Activated B cell treated with CpG ODN at 0.5 μM for 24 hours (primary cell): ENCODE measurements at places on chromosomes 4 and X.

GRCh38 chrX:97835969-97836368 lies 952.3 kb downstream of the RPA4 start:
- DNase-seq, result no peak

DNA sequence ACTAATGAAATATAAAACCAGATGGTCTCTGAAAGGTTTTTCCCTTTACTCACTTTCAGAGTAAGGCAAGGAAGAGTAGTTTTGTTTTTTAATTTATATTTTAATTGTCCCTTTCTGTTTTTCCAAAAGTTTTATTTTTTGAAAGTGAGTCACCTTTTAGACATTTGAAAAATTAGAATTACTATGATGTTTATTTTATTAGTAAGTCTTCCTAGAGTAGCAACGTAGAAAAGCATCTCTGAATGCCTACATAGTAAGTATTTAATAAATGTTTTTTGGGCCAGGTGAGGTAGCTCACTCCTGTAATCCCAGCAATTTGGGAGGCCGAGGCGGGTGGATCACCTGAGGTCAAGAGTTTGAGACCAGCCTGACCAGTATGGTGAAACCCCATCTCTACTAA lies 51.1 kb downstream of the TET2 start:
- DNase-seq, result no peak

DNA sequence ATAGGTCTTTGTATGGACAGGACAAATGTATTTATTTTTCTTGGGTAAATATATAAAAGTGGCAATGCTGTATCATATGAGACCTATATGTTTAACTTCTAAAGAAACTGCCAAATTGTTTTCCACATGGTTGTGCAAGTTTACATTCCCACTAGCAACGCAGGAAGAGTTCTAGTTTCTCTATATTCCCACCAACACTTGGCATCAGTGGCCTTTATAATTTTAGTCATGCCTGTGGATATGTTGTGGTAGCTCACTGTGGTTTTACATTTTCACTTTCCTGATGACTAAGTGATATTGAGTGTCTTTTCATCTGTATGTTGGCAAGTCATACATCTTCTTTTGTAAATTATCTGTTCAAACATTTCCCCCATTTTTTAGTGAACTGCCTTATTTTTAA lies 126.0 kb downstream of the EMCN start:
- no peak for DNase-seq

DNA sequence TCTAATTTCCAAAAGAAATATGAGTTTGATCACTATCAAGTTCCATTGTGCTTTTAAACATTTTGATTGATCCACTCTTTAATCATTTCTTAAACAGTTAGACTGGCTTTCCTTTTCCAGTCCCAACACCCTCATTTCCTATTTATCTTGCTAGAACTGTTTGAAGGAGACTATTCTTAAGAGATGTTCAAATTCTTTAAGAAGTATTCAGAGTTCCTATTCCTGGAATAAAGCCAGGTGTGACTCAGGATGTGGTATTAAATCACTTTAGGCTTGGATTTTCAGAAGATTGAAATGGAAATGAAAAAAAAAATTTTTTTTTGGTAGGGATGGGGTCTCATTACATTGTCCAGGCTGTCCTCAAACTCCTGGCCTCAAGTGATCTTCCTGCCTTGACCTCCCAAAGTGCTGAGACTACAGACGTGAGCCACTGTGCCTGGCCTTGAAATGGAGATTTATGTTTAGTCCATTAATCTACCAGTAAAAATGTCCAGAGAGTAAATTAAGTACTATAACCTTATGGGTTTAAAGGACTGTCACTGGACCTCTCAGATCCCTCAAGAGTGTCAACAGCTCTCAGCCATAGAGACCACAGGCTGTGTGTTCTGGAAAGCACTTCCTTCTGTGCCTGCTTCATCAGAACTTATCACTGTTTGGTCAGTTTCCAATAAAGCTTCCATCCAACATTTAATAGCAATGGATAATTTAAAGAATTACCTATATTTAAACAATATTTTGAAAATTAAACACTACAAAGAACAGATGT lies 90.7 kb downstream of the CDS1 start:
- DNase-seq, result no peak

- DNase-seq, result no peak
These were observed 1.9 kb downstream of the LGI2 start for GRCh38 chr4:25028851-25029250.

- DNase-seq, result no peak
These were observed 78.0 kb downstream of the NAA11 start for GRCh38 chr4:79247695-79248394.

DNA sequence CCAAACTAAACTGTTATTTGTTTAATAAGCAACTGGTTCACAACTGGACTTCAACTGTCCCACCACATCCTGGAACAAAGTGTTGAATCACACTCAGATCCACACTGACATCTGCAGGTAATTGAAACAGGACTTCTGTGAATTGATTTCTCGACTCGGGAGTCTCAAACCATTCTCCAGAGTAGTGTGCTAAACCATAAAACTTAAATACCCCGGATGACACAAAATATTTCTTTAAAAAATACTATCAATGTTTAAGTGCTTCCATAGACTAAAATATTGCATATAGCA lies 95.4 kb upstream of the PLAC1 start:
- no peak for DNase-seq

GRCh38 chr4:158667651-158668198 lies 4.0 kb downstream of the C4orf46 start:
- DNase-seq, result no peak

- DNase-seq, result no peak
These were observed 86.0 kb upstream of the NMU start for GRCh38 chr4:55722132-55722531.

DNA sequence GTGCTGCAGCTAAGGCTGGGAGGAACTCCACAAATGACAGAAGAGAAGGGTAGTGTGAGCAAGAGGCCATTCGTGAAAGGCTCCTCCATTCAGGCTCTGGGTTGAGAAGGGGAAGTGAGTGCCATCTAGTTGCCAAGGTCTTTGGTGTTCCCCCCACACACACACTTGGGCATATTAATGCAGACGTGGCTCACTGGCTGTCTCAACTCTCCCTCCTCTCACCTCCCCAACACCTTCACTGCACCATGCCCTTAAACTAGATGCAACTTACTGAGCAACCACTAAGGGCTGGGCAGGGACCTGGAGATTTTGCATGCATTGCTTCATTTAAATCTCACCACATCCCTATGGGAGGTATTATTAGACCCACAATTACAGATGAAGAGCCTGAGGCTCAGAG lies 8.7 kb downstream of the CLRN2 start:
- DNase-seq, result no peak

- peak; percentile 46 for DNase-seq
These were observed 83.6 kb downstream of the CCNG2 start for GRCh38 chr4:77240469-77241066.

DNA sequence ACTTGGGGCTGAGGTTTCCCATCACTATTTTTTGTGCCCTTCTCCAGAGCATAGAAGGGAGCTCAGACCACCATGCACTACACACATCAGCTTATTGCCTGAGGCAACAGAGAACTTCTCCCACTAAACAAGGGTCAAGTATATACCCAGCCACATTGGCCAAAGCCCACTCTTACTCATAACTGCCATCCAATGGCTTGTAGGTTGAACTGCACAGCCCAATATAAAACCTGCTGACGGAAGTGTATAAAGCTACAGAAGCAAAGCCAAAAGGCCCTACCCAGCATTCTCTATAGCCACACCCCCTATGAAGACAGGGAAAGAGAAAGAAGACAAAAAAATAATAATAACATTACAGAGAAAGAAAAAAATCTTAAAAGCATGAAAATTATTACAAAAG lies 139.7 kb downstream of the LRBA start:
- no peak for DNase-seq

GRCh38 chr4:8538076-8538702 lies 42.0 kb upstream of the GPR78 start:
- DNase-seq, result no peak

DNA sequence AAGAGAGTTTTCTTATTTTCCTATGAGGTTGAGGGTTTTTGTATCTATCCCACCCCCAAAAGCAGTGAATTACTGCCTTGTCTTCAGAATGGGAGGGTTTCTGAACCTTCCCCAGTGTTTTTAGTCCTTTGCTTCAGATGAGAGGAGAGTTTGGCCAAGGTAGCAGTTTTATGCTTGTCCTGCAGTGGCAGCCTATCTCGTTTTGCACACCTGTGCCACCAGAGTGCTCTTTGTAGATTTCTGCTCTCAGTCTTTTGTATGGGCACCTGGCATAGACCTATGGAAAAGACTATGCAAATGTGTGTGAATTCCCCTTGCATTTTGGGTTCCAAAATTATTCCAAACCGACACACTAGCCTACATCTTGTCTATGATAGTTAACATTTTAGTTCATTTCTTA lies 5.8 kb downstream of the TBC1D19 start:
- no peak for DNase-seq

GRCh38 chr4:153205757-153206156 lies 1.5 kb downstream of the TRIM2 start:
- no peak for DNase-seq

- DNase-seq, result no peak
These were observed 8.9 kb upstream of the HTRA3 start for GRCh38 chr4:8260656-8261111.

- no peak for DNase-seq
These were observed 24.1 kb downstream of the LRBA start for GRCh38 chr4:150990993-150991392.

- DNase-seq, result no peak
These were observed 63.1 kb upstream of the LSM6 start for GRCh38 chr4:146112389-146112788.

- DNase-seq, result no peak
These were observed 71.2 kb downstream of the MSX1 start for GRCh38 chr4:4930677-4931076.

GRCh38 chr4:78803983-78804382 lies 27.8 kb downstream of the BMP2K start:
- DNase-seq, result no peak

DNA sequence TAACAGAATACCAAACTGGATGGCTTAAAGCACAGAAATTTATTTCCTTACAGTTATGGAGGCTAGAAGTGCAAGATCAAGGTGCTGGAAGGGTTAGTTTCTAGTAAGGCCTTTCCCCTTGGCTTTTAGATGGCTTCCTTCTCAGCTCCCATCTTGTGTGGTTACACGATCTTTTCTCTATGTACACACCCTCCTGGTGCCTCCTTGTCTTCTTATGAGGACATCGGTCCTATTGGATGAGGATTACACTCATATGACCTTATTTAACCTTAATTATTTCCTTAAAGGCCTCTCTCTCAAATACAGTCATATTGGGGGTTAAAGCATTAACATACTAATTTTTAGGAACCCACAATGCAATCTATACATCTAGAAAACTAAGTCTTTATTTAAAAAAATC lies 787.9 kb upstream of the GALNTL6 start:
- DNase-seq, result no peak

GRCh38 chr4:157045507-157046127 lies 30.3 kb upstream of the GLRB start:
- no peak for DNase-seq

GRCh38 chr4:18880871-18881270 lies 859.3 kb upstream of the LCORL start:
- DNase-seq, result no peak

GRCh38 chr4:2788532-2789103 lies 4.3 kb upstream of the SH3BP2 start:
- DNase-seq, result peak; percentile 17

- DNase-seq, result no peak
These were observed 77.3 kb upstream of the TMEM47 start for GRCh38 chrX:34734383-34734782.

- DNase-seq, result no peak
These were observed 48.9 kb downstream of the PCDH7 start for GRCh38 chr4:30769093-30769492.

DNA sequence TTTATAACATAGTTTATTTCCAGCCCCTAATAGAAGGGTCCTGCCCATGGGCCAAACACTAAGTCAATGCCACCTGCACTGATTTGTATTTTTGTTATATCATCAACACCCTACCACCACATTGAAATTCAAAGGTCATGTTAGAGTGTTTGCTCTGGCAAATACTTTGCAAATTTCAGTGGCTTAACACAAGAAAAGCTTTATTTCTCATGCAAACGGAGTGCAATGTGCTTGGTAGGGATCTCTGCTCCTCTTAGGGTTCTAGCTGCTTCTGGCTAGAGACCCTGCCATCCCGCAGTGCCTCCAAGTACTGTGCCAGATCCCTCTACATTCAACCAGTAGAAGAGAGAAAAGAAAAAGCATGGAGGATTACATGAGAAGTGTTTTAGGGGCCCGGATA lies 230.8 kb upstream of the TET2 start:
- DNase-seq, result no peak

DNA sequence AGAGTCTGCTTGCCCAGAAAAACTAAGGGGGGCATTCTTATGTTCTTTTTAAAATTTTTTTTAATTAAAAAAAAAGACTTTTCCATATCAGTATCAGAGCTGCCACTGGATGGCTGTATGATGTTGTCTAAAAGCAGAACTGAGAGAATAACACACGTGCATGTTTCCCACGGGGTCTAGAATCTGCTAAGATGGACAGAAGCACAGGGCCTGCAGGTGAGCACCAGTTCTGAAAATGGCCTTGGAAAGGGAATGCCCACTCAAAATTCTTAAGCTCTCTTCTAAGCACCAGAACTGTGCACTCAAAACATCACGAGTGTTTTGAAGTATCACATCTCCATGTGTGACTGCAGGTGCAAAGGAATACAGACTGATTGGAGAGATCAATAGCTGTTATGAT lies 61.1 kb downstream of the ARAP2 start:
- no peak for DNase-seq

GRCh38 chrX:10109695-10110094 lies 47.1 kb upstream of the CLCN4 start:
- DNase-seq, result no peak

DNA sequence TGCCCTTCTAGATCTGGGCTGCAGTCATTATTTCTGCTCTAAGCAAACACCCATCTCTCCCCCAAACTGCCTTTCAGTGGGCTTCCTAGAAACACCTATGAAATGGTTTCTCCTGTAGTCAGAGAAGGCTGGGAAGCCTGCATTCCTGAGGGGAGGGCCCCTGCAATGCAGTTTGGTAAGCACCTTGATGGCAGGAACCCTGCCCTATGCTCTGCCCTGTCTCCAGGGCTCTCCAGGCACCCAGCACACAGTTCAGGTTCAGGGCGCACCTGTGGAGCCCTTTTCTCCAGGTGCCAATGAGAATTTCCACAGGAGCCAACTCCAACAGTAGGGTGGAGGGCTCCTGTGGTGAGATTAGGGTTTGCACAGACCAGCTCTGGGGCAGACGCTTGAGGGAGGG lies 69.1 kb upstream of the FBXW7 start:
- no peak for DNase-seq

- no peak for DNase-seq
These were observed 548.9 kb downstream of the ARAP2 start for GRCh38 chr4:35695421-35695820.
